Stimulated activated CD4-positive, alpha-beta T cell treated with anti-CD3 and anti-CD28 coated beads, Interleukin-1b, Interleukin-23, amount 100 ng/mL, for 48 hours (primary cell): ENCODE measurements at places on chromosomes 3 and 15.

- no peak for DNase-seq
These were observed 100.3 kb downstream of the APBA2 start for GRCh38 chr15:28986108-28986507.

- DNase-seq: no peak
These were observed 75.6 kb downstream of the LINGO1 start for GRCh38 chr15:77557144-77557543.

DNA sequence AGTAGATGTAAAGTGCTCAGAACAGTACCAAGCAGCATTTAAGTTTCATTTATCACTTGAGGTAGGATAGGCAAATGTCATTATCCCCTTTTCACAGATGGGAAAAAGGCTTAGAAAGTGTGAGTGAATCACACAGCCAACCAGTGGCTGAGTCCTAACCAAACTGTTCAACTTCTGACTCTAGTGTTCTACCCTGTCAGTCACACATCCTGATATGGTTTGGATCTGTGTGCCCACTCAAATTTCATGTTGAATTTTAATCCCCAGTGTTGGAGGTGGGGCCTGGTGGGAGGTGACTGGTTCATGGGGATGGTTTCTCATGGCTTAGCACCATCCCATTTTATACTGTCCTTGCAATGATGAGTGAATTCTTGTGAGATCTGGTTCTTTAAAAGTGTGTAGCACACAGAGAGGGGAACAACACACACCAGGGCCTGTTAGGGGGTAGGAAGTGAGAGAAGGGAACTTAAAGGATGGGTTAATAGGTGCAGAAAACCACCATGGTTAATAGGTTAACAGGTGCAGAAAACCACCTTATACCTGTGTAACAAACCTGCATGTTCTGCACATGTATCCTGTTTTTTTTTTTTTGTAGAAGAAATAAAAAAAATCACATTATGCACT lies 304.7 kb downstream of the SUCLG2 start:
- DNase-seq: peak; percentile 64

DNA sequence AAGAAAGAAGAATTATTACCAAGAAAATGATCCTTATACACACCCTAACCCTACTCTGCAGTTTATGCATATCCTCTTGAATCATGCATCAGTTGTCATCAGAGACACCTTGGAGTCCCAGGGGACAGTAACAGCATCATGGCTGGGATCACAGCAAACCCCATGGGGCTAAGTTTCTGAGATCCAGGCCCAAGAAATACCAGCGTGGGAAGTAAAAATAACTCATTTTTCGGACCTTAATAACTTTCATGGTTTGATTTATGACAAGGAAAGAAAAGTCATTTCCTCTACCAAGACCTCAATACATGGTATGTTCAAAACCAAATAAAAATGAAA lies 38.8 kb upstream of the B3GNT5 start:
- no peak for DNase-seq

- DNase-seq: no peak
These were observed 858 bp downstream of the NTRK3 start for GRCh38 chr15:88255484-88256278.

- no peak for DNase-seq
These were observed 153.1 kb downstream of the SEMA6D start for GRCh38 chr15:47870300-47870955.

GRCh38 chr3:161957467-161957866 lies 460.9 kb downstream of the OTOL1 start:
- DNase-seq: no peak

DNA sequence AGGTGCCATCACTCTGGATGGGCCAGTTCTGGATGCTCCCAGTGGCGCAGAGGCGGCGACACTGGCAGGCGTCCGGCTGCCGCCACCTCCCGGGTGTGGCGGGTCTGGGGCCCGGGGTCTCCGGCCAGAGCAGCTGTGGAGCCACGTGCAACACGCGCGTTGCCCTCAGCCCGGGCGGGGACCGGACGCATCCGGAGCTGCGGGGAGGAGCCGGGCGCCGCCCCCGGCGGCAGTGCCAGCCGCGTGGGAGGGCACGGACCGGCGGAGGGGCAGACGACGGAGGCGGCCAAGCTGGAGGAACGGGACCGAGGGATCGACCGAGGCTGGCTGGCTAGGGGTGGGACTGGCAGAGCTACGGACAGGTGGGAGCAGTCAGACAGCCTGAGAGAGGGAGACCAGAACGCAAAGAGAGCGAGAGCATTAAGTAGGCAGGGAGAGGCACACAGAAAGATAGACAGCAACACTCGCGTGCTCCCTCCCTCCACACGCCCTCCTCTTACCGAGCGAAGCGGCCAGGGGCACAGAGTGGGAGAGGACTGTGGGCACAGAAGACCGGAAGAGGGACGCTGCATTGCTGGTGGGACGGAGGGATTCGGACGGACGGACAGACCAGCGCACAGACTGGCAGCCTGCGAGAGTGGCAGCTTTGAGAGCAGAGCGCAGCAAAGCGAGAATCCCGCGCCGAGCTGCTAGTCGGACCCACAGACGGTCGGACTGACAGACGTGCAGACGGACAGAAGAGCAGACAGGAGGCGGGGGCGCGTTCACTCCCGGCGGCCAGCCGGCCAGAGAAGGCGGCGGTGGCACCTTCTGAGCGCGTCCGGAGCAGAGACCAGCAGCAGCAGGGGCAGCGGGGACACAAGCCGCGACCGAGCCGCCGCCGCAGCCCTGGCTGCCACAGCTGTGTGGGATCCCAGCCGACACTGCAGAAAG lies at the start of gene ARPP21:
Gene ARPP21 (plus strand): TSS at position 272 of the 933 bp plus-strand sequence. CDS start 42,227 bp downstream, outside the sequence.
- DNase-seq: no peak

- no peak for DNase-seq
These were observed 482.6 kb downstream of the PLOD2 start for GRCh38 chr3:145678401-145678800.
